ENCODE measurements at places on chromosomes 7 and 10.

- no peak for DNase-seq
These were observed 7.9 kb downstream of the GTF2I start for GRCh38 chr7:74665296-74665938.

- DNase-seq = no peak
These were observed 175.9 kb downstream of the BAMBI start for GRCh38 chr10:28853195-28853594.

- no peak for DNase-seq
These were observed 672.2 kb downstream of the INHBA start for GRCh38 chr7:41030673-41031072.

GRCh38 chr7:105894131-105894530 is 17.7 kb upstream of the ATXN7L1 start:
- DNase-seq = no peak

- DNase-seq = no peak
These were observed 292.5 kb upstream of the VSTM2A start for GRCh38 chr7:54249686-54250085.

- no peak for DNase-seq
These were observed 13.3 kb upstream of the FGFR2 start for GRCh38 chr10:121611393-121612159.

DNA sequence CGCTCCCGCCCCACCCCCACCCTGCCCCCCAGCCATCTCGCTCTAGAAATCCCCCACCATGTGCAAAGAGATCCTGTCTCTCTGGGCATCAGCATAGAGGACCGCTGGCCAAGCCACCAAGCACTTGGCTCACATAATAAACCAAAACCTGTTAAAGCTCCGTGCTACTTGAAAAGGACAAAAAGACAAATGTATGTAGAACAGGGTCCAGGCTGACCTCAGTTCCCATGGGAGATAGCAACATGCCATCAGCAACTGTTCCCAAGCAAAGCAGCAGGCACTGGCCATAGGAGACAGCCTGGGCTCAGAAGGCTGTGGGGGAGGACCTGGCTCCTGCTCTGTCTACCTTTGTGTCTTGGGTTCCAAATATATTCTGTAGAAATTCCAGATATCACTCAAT is 38.4 kb upstream of the GDF10 start:
- no peak for DNase-seq

GRCh38 chr7:85602196-85602595 is 415.3 kb upstream of the SEMA3D start:
- DNase-seq = no peak

DNA sequence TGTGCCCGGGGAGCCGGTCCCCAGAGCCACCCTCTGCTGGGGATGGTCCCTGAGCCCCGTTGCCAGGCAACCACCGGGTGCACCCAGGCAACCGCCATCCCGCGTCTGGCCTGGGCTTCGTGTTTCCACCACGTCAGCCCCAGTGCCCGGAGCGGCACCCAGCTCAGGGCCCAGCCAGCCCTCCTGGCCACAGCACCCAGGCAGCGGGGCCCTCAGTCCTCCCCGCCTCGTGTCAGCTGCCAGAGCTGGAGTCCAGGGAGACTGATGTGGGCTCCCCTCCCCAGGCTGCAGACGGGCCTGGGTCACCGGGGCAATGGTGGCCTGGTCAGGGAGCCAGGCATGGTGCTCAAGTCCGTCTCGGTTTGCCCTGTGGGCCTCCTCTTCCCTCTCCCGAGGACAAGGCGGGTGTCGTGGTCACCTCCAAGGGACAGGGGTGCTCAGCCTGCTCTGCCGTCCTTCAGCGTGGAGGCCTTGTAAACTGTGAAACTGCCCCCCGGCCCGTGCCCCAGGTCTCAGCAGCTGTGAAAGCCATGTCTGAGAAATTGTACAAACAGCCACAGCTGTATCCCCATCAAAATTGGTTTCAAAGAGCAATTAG is 72.5 kb downstream of the MICALL2 start:
- DNase-seq = no peak

DNA sequence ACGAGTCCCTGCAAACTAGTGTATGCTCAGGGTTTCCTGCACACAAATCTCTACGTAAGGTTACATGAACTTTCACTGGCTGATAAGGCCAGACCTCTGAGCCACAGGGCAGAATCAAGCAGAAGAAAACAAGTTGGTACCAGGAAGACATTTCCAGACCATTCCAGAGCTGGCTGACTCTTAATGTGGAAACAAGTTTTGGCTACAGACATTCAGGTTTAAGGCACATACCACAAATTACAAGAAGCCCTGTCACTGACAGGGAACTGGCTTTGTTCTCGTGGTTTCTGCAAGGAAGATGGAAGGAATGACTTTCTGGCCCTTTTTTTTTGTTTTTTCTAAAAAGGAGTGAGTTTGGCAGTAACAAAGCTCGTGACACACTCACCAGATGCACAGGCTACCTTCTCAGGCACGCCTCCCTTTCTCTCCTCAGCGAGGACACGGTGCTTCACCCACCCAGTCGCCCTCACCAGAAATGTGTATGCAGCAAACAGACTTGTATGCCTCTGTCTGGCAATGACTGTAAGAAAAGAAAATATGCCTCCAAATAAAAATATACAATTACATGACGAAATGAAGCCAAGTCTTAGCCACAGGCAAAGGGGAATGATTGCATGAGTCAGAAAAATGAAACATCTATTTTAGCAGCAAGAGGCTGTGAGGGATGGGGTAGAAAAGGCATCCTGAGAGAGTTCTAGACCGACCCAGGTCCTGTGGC is 22.6 kb downstream of the PLAC9 start:
- no peak for DNase-seq

DNA sequence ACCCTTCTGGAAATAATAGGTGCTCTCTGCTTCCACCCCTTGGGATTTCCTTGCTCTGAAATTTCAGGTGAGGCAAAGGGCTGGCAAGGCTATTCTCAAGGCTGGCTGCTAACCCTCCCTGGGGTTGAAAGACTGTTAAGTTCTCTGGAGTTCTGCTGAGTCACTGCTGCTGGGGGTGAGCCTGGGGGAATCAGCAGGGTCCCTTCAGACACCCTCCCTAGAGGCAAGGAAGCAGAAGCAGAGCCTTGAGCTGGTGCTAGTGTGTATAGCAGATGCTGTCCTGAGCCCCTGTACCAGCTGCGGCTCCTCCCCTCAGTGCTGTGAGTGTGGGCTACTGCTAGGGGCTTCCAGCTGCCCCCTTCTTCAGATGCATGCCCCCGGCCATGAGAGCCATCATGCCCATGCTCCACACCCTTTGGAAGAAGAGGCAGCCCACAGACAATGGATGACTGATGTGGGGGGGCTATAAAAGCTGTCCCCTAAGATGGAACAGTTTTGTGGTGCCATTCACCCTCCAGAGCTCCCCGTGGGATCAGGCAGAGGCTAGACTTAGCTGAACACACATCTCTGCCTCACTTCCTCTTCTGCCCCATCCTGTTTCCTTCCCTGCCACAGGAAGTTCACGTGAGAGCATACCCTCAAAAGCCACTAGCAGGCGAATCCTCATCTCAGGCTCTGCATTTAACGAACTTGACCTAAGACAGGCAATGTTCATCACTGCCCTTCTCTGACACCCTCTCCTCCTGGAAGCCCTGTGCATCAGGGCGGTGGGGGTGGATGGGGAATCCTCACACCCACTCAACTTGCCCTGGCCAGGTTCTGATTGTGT is 91.8 kb downstream of the SH3PXD2A start:
- no peak for DNase-seq

DNA sequence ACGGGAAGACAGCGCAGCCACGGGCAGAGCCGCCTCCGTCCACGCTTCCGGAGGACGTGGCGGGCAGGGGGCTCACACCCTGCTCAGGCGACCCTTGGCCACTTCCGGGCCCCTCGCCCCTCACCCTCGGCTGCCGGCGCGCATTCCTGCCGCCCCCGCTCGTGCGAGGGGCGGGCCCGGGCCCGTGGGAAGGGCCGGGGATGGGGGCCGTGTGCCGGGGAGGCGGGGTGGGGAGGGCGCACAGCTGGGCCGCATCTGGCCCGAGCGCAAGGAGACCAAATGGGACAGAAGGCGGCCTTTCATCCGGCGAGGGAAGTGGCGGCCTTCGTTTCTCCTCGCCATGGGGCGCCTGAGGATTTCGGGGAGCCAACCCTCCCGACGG is 846 bp upstream of the LFNG start:
- no peak for DNase-seq

DNA sequence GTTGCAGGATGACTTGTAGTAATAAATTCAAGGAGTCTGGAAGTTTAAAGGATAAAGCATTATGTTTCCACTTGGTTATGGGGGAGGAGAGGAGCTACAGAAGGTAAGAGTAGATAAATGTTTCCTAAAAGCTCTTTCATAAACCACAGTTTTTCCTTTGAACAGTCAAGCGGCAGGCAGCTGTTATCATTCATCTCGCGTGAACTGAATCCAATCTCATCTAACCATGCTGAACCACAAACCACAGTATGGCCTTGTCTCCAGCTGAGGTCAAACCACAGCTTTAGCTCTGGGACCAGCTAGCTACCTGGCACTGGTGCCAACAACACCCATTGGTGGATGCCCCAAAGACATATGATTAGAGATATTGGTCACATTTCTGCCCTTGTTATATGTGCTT is 63.3 kb downstream of the NOC3L start:
- DNase-seq = no peak

- no peak for DNase-seq
These were observed 97.3 kb upstream of the YAE1 start for GRCh38 chr7:39468808-39469374.

DNA sequence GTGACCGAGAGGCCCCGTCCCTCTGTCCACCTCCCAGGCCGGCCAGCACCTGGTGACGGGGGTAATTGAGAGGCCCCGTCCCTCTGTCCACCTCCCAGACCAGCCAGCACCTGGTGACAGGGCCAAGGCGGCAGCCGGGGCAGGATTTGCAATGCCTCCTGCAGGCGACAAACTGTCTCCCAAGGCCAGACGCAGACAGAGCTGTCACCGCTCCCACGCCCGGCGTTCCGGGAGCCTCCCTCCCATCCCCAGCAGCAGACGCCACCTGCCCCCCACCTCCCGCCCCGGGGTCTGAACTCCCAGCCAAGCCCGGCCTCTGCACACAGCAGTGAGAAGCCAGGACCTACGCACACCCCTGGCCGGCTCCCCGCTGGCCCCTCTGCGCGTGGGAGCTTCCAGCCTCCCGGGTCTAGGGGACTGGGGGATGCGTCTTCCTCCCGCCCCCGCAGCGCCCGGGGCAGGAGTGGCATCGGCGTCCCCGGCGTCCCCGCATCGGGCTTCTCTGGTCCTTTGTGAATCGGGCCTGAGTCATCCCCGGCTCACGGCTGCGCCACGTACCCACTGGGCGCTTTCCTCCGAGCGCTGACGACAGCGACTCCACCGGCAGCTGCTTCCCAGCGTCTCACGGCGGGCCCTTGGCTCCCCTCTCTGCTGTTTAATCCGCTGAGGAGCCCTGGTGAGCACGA is 95.1 kb upstream of the DIP2C start:
- DNase-seq = no peak

GRCh38 chr7:93262535-93262934 is 30.4 kb downstream of the VPS50 start:
- no peak for DNase-seq

Data from esophagus squamous epithelium (tissue), 5 donors.